ENCODE measurements at places on chromosomes 16 and 17.

DNA sequence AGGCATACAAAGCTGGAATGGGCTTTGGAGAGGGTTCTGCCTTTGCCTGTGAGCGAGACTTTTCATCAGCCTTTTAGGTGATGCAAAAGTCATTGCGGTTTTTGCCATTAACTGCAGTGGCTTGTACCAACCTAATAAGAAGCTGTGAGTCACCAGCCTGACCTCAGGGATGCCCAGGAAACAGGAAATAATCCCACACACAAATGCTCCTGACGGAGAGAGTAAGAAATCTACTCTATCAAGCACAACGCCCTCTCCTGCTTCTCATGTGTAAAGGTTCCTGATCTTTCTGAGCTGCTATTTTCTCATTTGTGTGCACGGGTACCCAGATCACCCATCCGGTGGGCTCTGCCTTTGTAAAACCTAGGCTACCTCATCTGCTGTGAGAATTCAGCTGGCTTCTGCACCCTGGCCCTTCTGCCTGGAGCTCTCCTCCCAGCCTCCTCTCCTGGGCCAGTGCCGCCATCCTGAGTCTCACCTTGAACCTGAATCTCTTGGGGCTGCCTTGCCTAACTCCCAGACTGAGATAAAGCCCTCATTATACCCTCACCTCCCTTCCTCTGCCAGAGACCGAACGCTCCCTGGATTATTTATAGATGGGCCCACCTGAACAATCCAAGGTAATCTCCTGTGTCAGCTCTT lies 299.7 kb downstream of the C16orf95 start:
- no peak for DNase-seq

DNA sequence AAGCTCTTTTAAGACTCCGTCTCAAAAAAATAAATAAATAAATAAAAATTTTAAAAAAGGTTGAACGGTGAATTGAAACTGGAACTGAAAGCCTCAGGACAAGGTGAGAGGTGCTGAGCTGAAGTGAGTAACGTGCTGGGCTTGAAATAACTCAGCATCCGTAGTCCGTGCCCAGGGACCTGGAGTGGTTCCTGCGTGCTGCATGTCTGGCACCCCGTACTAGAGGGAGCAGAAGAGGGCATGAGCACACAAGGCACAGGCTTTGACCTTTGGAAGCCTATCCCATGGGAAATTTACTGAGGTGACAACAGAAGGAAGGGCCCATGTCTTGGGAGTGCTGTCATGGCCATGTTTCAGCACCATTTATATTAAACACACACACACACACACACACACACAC lies 4.5 kb upstream of the MEIOB start:
- no peak for DNase-seq

- peak; percentile 6 for DNase-seq
These were observed 533 bp downstream of the RASD1 start for GRCh38 chr17:17495536-17496188.

GRCh38 chr17:29573871-29574731 lies 5.6 kb downstream of the TP53I13 start:
- DNase-seq, result no peak

GRCh38 chr17:71724339-71724738 lies 396.5 kb upstream of the SOX9 start:
- no peak for DNase-seq

- DNase-seq, result no peak
These were observed 57.6 kb downstream of the AMFR start for GRCh38 chr16:56367764-56368163.

DNA sequence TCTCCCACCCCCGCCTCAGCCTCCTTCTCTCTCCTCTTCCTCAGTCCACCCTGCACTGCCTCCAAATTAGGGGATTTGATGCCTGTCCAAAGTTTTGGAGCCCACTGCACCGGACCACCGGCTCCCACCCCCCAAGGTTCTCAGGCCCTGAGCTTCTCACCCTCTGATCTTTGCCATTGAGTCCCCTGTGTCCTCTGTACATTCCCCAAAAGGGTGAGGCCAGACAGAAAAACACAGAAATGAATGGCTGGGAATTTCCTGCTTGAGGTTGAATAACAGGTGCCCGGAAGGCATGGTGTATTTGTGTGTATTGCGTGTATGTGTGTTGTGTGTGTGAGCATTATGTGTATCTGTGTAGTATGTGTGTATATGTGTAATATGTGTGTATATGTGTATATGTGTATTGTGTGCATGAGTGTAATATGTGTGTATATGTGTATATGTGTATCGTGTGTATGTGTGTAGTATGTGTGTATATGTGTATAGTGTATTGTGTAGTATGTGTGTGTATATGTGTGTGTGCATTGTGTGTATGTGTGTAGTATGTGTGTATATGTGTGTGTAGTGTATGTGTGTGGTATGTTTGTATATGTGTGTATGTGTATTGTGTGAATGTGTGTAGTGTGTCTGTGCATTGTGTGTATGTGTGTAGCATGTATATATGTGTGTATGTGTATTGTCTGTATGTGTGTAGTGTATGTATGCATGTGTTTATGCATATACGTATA lies 16.0 kb upstream of the CCL17 start:
- DNase-seq, result no peak

GRCh38 chr16:66116163-66117002 lies 250.1 kb upstream of the CDH5 start:
- no peak for DNase-seq

GRCh38 chr17:21014498-21014897 lies 28.3 kb downstream of the USP22 start:
- DNase-seq, result no peak

DNA sequence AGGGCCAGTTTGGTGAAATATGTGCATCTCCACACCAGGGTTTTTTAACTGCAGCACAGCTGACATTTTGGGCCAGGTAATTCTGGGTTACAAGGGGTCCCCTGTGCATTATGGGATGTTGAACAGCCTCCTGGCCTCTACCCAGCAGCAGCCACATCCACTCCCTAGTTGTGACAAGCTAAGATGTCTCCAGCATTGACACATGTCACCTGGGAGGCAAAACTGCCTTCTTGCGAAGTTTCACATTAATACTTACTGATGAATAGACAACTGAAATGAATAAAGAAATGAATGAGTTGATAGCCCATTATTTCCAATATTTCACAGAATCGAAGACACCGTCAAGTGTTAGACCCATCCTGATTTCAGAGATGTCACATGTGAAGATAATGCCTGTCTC lies 383.7 kb downstream of the CPPED1 start:
- no peak for DNase-seq

- no peak for DNase-seq
These were observed 56.7 kb upstream of the C17orf78 start for GRCh38 chr17:37318931-37319594.

GRCh38 chr16:89711601-89712273 lies 9.0 kb downstream of the VPS9D1 start:
- peak; percentile 39 for DNase-seq

GRCh38 chr16:11449716-11450115 lies 104.5 kb downstream of the RMI2 start:
- DNase-seq, result no peak

- DNase-seq, result no peak
These were observed 18.8 kb downstream of the GSE1 start for GRCh38 chr16:85631802-85632393.

GRCh38 chr17:43591779-43592562 lies 45.8 kb upstream of the ETV4 start:
- no peak for DNase-seq

DNA sequence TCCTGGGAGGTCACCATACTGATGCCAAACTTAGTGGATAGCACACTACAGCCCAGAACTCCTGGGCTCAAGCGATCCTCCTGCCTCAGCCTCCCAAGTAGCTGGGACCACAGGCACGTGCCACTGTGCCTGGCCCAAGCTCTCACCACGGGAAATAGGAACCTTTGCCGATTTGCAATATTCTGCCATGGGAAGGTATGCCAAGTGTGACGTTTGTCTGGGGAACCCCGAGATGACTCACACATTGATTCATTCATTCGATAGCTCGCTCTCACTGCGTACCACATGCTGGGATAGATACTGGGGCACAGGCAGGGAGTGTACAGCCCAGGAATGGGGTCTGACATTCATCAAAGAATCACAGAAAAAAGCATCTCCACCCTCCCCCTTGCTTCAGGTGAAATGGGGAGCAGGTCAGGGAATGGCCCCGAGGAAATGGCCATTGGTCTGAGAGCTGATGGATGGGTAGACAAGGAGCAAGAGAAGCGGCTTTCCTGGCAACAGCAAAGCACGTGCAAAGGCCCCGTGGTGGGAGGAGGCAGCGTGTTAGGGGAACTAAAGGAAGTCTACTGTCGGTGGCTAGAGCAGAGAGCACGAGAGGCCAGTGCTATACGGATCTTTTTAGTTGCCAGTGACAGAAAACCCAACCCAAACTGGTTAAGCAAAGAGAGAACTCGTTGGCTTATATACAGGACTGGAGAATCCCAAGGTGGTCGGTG lies 44.1 kb downstream of the DNAH17 start:
- no peak for DNase-seq

DNA sequence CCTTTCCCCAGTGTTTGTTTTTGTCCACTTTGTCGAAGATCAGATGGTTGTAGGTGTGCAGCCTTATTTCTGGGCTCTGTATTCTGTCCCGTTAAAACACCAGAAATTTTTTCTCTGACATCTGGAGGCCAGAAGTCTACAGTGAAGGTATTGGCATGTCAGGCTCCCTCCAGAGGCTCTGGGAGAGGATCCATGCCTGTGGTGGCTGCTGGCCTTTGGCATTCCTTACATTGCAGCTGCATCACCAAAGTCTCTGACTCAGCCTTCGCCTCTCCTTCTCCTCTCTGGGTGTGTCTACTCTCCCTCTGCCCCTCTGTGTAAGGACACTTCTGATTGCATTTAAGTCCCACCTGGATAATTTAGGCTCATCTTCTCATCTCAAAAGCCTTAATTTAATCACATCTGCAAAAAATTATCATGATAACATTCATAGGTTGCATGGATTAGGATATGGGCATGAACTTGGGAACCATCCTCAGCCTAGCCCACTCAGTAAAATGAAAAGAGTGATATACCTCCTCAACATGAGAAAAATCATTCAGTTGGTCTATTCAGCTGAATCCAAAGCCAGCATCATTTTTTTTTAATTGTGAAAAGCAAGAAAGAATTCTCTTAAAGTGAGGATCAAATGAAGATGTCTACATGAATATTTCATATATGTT lies 78.0 kb downstream of the MAP2K6 start:
- no peak for DNase-seq

DNA sequence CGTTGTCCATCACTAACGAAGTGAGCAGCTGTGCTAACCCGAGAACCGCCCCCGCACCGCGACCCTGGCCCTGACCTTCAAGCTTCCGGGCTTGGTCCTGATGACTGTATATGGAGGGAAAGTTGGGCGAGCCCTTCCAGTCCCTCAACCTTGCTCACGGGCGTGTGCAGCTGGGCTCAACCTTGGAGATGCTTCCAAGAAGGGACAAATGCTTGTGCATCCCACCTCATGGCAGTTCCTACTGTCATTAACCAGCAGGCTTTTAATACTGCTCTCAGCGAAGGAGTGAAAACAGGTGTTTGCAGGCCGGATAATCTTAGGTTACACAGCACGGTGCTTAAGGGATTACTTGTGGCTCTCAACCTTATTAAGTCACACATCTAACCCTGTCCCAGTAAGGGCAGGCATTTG lies 33.5 kb downstream of the SRL start:
- DNase-seq, result no peak

DNA sequence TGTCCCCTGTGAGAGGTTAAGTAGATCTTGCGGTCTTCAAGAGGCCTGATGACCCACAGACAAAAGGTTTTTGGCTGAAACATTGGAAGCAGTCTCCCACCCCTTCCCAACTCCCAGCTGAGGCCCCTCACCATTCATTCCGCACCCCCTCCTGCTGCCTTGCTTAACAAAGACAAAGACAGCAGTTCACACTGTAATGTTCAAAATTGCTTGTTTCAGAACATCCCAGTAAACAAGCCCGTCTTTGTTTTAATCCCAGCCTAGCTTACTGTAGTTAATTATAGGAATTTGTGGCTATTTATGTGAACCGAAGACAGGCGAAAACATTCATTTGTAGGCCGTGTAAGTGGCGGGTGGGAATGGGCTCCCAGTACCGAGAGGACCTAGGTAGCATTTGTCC lies 55.7 kb downstream of the IRX5 start:
- DNase-seq, result no peak

- DNase-seq, result no peak
These were observed 441.0 kb upstream of the SALL1 start for GRCh38 chr16:51592001-51592501.

DNA sequence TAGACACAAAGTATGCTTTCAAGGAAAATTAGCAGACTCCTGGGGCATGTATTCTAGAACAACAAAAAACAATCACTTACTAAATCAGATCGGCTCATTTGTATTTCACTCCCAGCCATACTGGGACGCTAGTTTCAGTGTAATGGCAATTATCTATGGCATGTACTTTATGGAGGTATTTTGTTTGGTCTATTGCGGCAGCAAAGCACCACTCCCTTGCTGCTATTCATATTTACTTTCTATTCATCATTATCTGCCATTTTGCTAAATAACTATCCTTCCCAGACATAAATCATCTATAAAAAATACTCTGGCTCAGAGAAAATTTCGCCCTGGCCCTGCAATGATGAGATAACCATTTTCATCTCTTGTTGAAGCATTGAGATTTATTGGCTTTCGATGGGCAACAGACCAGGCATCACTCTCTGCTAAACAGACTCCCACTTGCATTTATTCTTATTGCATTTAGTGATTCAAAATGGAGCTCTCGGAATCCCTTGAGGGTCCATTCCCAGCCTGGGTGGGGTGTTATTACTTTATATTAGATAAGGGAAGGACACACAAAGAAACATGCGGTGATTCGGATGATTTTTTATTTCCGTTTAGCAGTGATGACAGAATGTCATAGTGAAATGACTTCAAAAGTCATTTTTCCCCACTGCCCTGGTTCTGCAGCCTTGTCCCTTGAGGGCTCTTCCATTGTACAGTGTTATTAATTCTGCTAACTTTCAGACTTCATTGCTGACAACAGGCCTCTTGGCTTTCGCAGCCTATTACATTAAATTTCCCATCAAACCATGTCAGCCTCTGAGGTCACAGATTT lies 225.8 kb downstream of the IRX3 start:
- DNase-seq, result no peak

DNA sequence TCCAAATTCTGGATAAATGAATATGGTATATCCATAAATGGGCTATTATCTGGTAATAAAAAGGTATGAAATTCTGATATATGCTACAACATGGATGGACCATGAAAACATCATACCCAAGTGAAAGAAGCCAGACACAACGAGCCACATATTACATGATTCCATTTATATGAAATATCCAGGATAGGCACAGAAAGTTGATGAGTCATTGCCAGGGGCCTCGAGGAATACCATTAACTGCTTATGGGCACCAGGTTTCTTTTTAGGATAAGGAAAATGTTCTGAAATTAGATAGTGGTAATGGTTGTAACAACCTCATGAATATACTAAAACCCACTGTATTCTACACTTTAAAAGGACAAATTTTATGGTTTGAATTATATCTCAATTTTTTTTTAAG lies 123.2 kb downstream of the PITPNC1 start:
- no peak for DNase-seq

GRCh38 chr16:23407436-23408127 lies 45.4 kb downstream of the COG7 start:
- DNase-seq, result no peak

DNA sequence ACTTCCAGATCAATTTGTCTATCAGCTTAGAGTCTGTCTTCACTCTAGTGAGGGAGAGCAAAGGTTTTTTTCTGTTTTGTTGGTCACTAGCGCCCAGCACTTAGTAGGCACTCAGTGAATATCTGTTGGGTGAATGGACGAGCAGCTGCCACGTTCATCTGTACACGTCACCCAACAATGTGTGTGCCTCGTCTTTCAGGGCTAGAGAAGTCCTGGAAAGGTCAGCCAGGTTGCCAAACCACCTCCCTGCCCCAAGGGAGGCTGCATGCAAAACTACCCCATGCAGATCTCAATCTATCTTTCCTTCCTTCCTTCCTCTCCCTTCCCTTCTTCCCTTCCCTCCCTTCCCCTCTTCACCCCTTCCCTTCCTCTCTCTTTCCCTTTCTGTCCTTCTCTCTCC lies 340.9 kb downstream of the SOX9 start:
- DNase-seq, result no peak

All from stimulated activated CD8-positive, alpha-beta memory T cell treated with anti-CD3 and anti-CD28 coated beads, Interleukin-4, amount 100 ng/mL, for 1 hour (primary cell).